Dermis microvascular lymphatic vessel endothelial cell (primary cell): ENCODE measurements at places on chromosomes 1 and 21. TPM values are rescaled to one million over a fixed set of nuclear protein-coding genes. Genes with fewer than 3 reads are reported as not detected.

ANKRD34A gene
- under 0.01 TPM in 2 replicates for total RNA-seq

KCNN3 gene
- 1.0 and 1.8 TPM in 2 replicates for total RNA-seq

ATP6V1G3 gene
- total RNA-seq, result 0.25 TPM in 1 of 2 replicates, not detected in the other

ANKRD45 gene
- total RNA-seq, result 0.13 TPM in 1 of 2 replicates, not detected in the other

MYCL gene
- total RNA-seq, result 0.38 and 0.39 TPM in 2 replicates

PCSK9 gene
- under 0.01 and 0.26 TPM in 2 replicates for total RNA-seq

PAX7 gene
- not detected in 2 replicates for total RNA-seq
